ENCODE measurements at places on chromosomes 2 and 18.

- no peak for DNase-seq
These were observed 145.4 kb upstream of the PGAP1 start for GRCh38 chr2:197071790-197072436.

DNA sequence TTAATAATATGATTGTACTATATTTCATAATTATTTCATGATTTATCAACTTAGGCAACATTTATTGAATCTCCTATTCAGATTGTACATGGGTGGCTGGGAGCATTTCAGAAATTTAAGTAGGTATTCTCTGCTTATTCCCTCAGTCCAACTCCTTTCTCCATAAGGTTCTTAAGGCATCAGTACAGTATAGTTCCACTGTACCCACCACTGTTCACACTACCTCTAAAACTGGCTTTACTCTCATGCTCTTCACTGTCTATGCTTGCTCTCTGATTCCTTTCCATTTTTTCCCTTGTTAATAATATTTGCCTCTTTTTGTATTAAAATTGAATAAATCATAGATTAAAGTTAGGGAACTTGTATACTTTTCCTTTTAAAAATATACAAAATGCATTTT is 89.8 kb downstream of the EHBP1 start:
- no peak for DNase-seq

GRCh38 chr2:64157792-64158191 is 13.6 kb upstream of the PELI1 start:
- DNase-seq = peak; percentile 86

DNA sequence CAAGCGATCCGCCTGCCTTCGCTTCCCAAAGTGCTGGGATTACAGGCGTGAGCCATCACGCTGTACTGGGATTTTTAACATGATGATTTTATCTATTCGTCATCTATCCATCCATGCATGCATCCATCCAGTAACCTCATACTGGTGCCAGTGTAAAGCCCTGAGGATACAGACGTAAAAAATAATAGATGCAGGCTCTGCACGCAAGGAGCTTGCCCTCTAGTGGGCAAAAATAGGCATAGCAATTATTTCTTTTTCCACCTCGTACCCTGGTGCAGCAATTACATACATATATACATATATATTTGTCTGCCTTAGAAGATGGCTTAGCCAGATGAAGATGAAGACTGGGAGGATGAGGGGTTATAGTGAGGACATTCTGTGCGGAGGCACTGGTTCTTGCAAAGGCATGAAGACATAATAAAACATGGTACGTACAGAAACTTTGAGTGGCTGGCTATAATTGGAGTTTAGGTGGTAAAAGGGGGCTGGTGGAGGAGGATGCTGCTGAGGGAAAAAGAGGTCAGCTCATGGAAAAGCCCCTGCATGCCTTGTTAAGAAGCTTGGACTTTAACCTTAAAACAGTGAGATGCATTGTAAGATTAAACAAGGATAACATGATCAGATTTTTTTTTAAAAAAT is 19.6 kb upstream of the RPIA start:
- peak; percentile 74 for DNase-seq

- no peak for DNase-seq
These were observed 13.8 kb upstream of the MGAT5 start for GRCh38 chr2:134240061-134240460.

DNA sequence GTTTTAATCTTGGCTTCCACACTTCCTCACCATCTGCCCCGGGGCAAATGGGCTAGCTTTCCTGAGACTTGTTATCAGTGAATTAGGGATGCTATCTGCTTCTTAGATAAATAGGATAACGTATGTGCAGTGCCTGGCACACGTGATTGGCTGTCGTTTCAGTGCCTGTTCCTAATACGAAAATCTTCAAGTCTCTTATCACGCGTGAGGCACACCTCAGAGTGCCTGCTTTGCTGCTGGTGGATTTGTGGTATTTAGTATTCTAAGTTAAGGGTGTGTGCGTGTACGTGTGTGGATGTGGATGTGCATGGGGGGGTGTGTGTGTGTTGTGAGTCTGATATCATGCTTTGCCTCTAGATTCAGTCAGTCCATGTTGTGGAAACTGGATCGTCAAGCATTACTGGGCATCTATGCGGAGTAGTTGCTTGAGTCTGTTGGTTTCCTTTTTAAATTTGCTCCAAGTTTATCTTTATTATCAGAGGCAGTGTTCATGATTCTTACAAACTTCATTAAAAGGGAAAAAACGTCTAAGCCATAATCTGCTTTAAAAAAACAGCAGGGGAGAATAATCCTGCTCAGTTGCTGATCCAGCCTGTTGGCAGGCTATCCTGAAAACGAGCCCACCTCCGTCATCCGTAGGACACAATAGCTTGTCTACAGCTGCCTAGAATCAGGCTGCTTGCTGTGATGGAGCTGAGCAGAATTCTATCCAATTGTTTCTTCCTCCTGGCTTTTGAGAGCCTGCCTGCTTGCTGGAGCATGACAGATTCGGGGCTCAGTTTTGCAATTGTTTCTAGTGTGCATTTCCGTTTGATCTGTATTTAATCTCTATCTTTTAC is 6.6 kb downstream of the SH3RF3 start:
- DNase-seq = peak; percentile 38

DNA sequence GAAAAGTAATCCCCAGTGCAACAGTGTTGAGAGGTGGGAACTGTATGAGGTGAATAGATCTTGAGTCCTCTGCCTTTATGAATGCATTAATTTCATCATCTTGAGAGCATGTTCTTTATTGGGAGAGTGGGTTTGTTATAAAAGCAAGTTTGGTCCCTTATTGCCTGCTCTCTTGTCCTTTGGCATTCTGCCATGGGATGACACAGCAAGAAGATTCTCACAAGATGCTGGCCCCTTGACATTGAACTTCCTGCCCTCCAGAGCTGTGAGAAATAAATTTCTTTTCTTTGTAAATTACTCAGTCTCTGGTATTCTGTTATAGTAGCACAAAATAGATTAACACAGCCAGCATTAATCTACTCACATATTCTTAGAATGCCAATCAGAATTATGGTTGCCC is 108.6 kb downstream of the EHBP1 start:
- DNase-seq = peak; percentile 83

DNA sequence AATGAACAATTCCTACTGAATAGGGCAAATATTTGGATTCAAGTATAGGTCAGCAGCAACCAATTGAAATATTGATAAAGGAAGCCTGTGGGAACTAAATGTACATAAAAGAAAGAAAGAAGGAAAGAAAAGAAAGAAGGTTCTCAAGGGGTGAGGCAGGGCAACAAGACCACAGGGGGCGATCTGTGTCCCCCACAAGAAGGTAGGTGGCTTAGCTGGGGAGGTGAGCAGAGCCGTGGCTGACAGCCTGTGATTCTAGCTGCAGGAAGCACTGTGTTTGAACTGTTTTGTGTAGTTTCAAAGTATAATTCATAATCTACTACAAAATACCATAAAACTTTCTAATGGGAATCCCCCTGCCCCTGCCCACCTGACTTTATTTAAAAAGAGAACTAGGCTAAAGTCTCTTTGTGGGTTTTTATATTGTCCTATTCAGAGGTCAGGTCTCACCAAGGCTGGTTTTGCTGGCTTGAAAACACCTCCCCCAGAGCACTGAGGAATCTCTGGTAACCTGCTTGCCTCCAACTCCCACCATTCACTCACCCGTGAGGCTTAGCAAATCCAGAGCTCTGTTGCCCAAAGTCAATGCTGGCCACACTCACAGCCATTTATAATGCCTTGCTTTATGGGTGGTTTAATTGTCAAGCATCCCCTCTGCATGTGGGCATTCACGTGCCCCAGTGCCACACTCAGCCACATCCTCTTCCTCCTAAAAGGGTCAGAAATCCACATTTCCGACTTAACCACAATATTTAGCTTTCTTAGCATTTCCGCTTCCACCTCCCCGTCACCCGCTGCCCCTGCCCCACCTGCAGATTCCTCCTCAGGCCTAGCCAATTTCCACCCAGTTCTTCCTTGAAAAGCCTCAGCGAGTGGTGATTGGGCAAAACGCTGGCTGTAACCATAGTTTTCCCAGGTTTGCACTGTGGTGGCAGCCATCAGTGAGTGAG is 36.4 kb upstream of the LMAN1 start:
- no peak for DNase-seq

GRCh38 chr2:67839242-67839641 is 223.6 kb downstream of the C1D start:
- DNase-seq = no peak

- peak; percentile 18 for DNase-seq
These were observed 33.3 kb downstream of the ANXA4 start for GRCh38 chr2:69774984-69775982.

GRCh38 chr2:43495727-43496126 is 100.1 kb downstream of the THADA start:
- DNase-seq = peak; percentile 65

DNA sequence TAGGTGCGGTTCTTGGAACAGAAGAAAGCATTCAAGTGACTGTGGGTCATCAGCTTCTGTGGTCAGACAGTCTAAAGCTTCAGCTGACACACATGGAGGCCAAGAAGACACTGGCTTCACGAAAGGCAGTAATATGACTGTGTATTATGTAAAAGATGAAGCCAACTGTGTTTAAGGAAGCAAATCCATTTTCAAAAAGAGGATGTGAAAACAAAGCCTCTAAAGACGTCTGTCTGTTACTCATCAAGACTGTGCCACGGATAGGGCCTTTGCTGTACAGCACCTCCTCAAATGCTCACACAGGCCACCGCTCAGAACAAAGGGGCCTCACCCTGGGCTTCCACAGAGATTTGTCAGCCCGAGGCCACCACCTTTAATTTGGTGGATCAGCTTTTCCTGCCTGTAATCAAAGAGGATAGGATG is 21.1 kb upstream of the TMEM163 start:
- no peak for DNase-seq

DNA sequence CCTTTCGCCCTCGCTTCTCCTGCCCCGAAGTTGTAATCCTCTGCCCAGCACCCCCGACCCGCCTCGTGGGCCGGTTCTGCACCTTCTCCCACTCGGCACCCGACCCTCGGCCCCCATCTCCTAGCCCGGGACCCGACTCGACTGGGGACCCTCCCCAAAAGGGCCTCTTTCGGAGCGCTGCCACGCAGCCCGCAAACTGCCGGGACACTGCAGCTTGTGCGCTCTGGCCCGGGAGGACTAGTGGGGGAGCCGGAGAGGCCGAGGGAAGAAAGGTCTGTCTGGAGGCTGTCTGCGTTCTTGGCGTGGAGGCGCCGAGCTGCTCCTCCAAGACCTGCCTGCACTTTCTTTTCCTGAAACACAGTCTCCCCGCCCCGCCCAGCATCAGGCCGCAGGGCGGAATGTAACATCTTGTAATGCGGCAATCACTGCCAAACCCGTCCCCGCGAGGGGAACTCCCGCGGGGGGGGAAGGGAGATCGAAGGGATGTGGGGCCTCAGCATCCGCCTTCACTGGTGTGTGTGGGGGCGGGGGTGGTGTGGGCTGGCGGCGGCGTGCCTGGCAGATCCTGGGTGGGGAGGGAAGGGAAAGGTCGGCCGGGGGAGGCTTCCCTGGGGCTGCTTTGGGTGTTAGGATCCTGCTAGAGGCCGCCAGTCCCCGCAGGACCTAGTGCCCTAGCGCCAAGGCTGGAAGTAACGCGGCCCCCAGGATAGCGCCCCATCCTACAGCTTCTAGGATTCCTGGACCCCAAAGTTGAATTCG is 7.4 kb downstream of the DLX2 start:
- peak; percentile 86 for DNase-seq

GRCh38 chr2:226135861-226136548 is 663.6 kb downstream of the IRS1 start:
- DNase-seq = no peak

DNA sequence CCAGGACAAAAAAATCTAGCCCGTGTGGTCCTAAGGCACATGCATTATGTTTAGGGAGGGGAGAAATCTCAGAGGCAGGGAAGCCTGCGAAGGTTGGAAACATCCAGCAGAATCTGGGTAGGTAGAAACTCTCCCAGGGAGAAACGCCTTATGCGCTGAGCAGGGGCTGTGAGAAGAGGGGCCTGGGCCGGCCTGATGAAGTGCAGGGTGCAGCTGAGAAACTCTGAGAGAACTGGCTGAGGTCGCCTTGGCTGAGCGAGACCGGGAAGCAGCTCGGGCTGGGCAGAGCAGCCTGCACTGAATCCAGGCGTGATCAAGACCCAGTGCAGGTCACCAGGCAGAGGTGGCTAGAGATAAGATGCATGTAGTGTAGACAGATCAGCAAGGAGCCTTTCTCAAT is 15.1 kb downstream of the CHMP1B start:
- no peak for DNase-seq

GRCh38 chr2:3160751-3161330 is 216.8 kb downstream of the EIPR1 start:
- DNase-seq = no peak

- DNase-seq = no peak
These were observed 399.3 kb upstream of the MMADHC start for GRCh38 chr2:149986861-149987260.

DNA sequence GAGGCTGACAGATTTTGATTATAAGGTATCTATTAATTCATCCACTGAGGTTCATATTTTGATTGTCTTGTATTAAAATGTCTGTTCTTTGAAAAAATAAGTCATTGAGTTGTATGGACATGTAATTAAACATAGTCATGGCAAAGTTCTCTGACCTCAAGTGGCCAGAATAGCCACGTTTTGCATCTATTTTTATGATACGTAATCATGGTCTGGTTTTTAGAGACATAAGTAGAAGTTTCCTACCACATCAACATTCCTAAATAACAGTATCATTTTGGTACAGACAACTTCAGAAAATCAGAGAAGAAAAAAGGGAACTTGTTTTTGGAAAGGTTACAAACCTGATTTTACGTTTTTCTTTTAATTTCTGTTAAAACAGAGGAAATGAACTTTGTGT is 47.6 kb downstream of the COL5A2 start:
- no peak for DNase-seq

DNA sequence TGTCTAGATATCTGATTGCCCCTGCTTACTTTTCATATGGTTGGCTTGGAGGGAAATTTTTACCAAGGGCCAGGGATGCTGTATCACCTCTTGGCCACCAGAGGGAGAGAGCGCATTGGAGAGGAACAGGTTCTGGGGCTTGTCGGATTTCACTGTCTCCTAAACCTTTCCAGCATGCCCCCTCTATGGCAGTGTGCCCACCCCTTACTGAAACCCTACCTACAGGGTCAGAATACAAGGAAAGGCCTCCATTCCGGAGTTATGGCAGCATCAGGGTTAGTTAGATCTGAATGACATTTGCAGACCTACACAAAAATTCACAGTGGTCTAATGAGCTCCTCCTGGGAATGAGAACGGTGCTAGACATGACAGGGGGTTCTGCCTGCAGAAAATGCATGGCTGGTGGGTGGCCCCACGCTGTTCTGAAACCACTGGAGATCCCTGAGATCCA is 5.8 kb downstream of the SLC14A2 start:
- peak; percentile 58 for DNase-seq

DNA sequence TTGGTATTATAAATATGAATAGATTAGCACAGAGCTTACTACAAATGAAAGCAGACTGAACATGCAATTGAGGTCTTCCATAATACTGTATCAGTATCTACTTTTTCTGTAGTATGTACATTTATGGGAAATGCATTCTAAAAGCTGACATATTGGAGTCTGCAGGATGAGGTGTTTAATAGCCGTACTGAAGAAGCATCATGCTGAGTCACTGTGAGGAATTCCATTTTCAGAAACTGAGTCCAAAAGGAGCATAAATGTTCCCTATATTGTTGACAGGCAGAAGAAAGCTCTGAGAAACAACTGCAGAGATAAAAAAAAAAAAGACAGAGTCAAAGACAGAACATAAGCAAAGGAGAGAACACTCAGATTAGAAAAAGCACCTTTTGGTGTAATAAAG is 366.7 kb upstream of the SPHKAP start:
- peak; percentile 56 for DNase-seq
